Left ventricle myocardium inferior (tissue), 1 donor: ENCODE measurements at places on chromosomes 3 and 15. TPM values are rescaled to one million over a fixed set of nuclear protein-coding genes. Genes with fewer than 3 reads are reported as not detected.

Gene SH3GL3
- total RNA-seq = not detected

Gene UBA3
- total RNA-seq = 84.2 TPM

Gene DUOXA2
- total RNA-seq = not detected

Gene CAPN7
- total RNA-seq = 26.2 TPM

Gene TMPRSS7
- not detected for total RNA-seq

Gene POU1F1
- not detected for total RNA-seq

Gene CCR5
- total RNA-seq = 0.22 TPM

Gene SCN11A
- 0.05 TPM for total RNA-seq

Gene ZNF80
- total RNA-seq = not detected

Gene MORC1
- not detected for total RNA-seq
